ENCODE measurements at places on chromosomes 7 and 10. TPM values are rescaled to one million over a fixed set of nuclear protein-coding genes. Genes with fewer than 3 reads are reported as not detected.

GRCh38 chr10:124019886-124020797, 73.3 kb downstream of the CHST15 start:
- DNase-seq: no peak

DNA sequence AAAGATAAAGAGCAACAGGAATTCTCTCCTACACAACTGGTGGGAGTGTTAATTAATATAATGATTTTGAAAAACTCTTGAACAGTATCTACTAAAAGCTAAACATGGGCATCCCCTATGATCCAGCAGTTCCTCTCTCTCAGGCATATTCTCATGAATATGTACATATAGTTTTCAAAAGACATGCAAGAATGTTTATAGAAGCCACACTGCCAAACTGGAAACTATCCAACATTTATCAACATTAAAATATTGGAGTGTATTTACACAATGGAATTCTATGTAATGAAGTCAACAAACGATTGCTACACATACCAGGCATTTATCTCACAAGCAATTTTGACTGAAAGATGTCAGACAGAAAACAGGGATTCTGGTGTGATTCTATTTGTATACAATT, 404.5 kb upstream of the ANKRD30A start:
- DNase-seq: no peak

DNA sequence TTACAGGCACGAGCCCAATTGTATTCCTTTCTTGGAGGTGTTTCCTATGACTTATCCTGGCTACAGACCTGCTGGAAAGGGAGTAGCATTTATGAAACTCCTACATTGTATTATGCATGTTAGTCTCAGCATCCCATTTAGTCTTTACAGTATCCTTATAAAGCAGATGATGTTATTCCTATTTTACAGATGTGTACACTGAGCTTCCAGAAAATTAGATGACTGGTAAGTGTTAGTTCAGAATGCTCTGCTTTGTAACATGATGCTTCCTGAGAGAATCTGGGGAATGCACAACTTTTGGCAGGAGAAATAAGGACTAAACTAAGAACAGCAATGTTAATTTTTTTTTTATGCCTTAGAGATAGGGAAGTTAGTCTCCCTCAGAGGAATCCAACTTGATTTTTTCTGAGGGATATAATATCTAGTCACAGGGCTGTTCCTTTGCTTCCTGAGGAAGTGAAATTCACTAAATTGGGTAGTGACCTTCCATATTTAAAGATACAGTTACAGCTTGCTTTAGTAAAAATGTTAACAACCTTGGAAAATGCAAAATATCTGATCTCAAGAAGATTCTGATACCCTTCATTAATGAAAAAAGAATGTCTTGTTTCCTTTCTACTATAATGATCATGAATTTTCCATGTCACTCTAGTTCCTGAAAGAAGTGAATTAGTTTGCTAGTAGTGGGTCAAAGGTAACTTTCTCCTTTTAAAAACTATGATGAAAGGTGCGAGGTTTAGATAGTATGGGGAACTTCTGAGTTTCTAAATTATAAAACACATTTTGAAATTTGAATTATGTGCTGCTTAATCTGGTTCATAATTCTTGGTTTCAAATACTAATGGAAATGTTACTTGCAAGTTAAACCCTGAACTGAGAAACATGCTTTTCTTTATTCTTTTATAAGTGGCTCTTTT, 194.0 kb upstream of the PRPS1L1 start:
- no peak for DNase-seq

DNA sequence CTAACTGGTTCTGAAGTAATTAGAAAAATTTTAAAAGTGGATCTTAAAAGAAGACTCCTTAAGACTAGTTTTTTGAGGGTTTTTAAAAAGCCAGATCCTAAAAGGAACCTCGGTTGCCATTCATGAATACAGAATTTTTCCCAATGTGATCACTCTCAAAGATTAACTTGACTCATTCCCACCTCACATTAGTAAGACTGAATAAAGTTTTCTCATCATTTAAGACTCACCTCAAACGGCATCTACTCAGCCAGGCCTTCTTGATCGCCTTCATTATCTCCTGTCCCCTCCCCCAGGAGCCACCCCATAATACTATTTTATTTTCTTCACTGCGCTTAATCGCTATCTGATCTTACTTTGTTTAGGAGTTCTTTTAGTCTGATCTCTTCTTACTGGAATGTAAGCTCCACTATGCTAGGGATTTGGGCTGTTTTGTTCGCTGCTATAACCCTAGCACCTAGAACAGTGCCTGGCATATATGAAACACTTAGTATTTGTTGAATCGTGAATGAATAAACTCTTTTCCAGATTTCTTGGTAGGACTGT, 55.9 kb upstream of the PCGF5 start:
- no peak for DNase-seq

GRCh38 chr7:23863209-23863787, 153.3 kb downstream of the STK31 start:
- no peak for DNase-seq

GRCh38 chr10:109892931-109893330, 30.4 kb downstream of the XPNPEP1 start:
- no peak for DNase-seq

GRCh38 chr10:110456046-110456445, 41.7 kb upstream of the DUSP5 start:
- no peak for DNase-seq

GRCh38 chr7:108253275-108254044, 123.3 kb upstream of the LAMB4 start:
- no peak for DNase-seq

- DNase-seq: peak; percentile 61
Measured at GRCh38 chr7:131109759-131110296, 217.8 kb upstream of the MKLN1 start.

GRCh38 chr7:41010418-41010817, 692.5 kb downstream of the INHBA start:
- DNase-seq: no peak

DNA sequence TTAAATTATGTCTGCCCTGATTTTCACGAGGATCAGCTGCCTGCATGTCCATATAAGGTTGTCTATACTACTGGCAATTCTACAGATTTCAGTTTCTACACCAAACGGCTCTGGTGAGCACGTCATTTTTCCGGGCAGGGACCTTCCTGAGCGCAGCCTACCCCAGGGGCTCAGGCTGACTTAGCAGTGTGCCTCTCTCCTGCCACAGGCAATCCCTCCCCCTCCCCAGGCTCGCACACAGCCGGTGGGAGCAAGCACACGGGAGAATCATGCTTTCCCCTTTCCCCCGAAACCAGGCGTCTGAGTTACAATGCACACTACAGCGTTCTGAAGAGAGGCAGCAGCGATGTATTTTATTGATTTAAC, 1.7 kb downstream of the KLF6 start:
- no peak for DNase-seq

DNA sequence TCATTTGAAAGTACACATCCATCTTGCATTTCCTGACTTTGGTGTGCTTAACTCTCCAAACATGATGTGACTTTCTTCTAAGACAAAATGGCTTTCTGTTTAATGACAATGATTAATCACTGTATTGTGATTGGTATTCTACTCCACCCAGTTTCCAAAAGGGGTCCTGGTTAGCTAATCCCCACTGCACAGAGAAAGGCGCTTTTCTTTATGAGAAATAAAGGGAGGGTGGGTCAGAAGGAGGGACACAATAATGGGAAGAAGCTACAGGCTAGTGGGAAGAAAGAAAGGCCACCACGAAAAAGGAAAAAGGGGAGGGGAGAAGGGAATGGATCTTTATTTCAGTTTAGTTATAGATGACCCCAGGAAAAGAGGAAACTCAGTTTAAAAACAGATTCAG, 69.2 kb downstream of the PRTFDC1 start:
- no peak for DNase-seq

- no peak for DNase-seq
Measured at GRCh38 chr10:1476455-1476803, 260.9 kb downstream of the ADARB2 start.

DNA sequence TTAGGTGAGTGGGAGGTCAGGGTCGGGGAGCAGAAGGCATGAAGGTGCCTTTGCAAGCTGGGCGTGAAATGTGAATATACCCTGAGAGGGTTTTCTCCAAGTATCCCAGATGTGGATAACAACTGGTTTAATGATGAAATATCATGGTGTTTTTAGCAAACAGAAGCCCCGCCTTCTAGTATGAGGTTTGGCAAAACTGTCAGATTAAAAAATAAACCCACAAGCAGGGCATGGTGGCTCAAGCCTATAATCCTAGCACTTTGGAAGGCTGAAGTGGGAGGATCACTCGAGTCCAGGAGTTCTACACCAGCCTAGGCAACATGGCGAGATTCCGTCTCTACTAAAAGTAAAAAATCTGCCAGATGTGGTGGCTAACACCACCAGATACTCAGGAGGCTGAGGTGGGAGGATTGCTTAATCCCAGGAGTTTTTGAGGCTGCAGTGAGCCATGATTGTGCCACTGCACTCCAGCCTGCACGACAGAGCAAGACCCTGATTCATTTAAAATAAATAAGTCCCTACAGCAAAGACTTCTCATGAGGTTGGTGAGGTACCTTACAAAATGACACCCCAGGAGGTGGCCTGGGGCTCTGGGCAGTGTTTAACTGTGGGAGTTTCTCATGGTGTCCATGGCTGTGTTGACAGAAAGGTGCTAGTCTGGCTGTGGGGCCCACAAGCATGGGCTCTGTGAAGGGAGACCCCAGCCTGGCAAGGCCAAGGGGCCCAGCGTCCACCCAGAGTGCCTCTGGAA, 6.7 kb upstream of the PWWP2B start:
- DNase-seq: no peak

Gene PHKG1
- 4.3 TPM for total RNA-seq

Gene DPYSL4
- total RNA-seq: 1.9 TPM

Gene LIPA
- 67.2 TPM for total RNA-seq

Gene ADARB2
- total RNA-seq: 2.0 TPM

Data from breast epithelium (tissue), 4 donors.